ENCODE measurements at places on chromosomes 11 and 22. TPM values are rescaled to one million over a fixed set of nuclear protein-coding genes. Genes with fewer than 3 reads are reported as not detected.

Gene OR4A16
- not detected for total RNA-seq

Gene OR8D1
- total RNA-seq = not detected

Gene PAMR1
- 1.1 TPM for total RNA-seq

Gene ABTB2
- 6.2 TPM for total RNA-seq

Gene TPH1
- 0.36 TPM for total RNA-seq

Gene PRDX5
- total RNA-seq = 128 TPM

Gene BET1L
- total RNA-seq = 11.6 TPM

Gene MS4A7
- total RNA-seq = 1.0 TPM

Gene SLC1A2
- not detected for total RNA-seq

Gene SCGB2A2
- not detected for total RNA-seq

Gene LIPT2
- total RNA-seq = 6.5 TPM

Gene DNAJB7
- not detected for total RNA-seq

Gene LMO1
- not detected for total RNA-seq

Gene F2
- not detected for total RNA-seq

Gene NPAS4
- not detected for total RNA-seq

Gene MB
- not detected for total RNA-seq

Gene GLB1L3
- not detected for total RNA-seq

Gene CHRDL2
- total RNA-seq = 0.15 TPM

Gene OR52N1
- not detected for total RNA-seq

Gene ZC3H7B
- 37.2 TPM for total RNA-seq

Gene CDC42EP2
- 3.0 TPM for total RNA-seq

Gene IGLL1
- not detected for total RNA-seq

Gene BAIAP2L2
- 21.3 TPM for total RNA-seq

Gene BRSK2
- 0.77 TPM for total RNA-seq

Gene RIC3
- total RNA-seq = not detected

Gene PRR33
- not detected for total RNA-seq

Gene OR6A2
- total RNA-seq = 0.69 TPM

Gene KRTAP5-1
- total RNA-seq = not detected

Gene MAP6
- total RNA-seq = 0.34 TPM

Gene TRIM51G
- total RNA-seq = not detected

Gene OR51B5
- not detected for total RNA-seq

Gene TNNI2
- not detected for total RNA-seq

Gene CARD18
- total RNA-seq = not detected

Gene IFITM2
- total RNA-seq = 48.5 TPM

Gene MYO7A
- under 0.01 TPM for total RNA-seq

Gene IGF2
- total RNA-seq = 0.15 TPM

Gene DEUP1
- total RNA-seq = not detected

Gene FAM83F
- 0.36 TPM for total RNA-seq

Gene OR4D5
- total RNA-seq = not detected

Gene TP53AIP1
- total RNA-seq = not detected

Gene MPEG1
- total RNA-seq = not detected

Gene MS4A15
- not detected for total RNA-seq

Gene SPATA19
- total RNA-seq = not detected

Gene UEVLD
- total RNA-seq = 49.7 TPM

Gene APOL4
- total RNA-seq = under 0.01 TPM

Gene GAL3ST1
- total RNA-seq = not detected

Gene VPREB1
- total RNA-seq = not detected

Gene HPX
- 0.93 TPM for total RNA-seq

Gene SMC1B
- total RNA-seq = not detected

Gene UQCR10
- total RNA-seq = 80.1 TPM
